CD4-positive, CD25-positive, alpha-beta regulatory T cell (primary cell): ENCODE measurements at places on chromosomes 4 and X. TPM values are rescaled to one million over a fixed set of nuclear protein-coding genes. Genes with fewer than 3 reads are reported as not detected.

KIAA1210 gene
- total RNA-seq: not detected

GAGE12H gene
- total RNA-seq: not detected

DNA sequence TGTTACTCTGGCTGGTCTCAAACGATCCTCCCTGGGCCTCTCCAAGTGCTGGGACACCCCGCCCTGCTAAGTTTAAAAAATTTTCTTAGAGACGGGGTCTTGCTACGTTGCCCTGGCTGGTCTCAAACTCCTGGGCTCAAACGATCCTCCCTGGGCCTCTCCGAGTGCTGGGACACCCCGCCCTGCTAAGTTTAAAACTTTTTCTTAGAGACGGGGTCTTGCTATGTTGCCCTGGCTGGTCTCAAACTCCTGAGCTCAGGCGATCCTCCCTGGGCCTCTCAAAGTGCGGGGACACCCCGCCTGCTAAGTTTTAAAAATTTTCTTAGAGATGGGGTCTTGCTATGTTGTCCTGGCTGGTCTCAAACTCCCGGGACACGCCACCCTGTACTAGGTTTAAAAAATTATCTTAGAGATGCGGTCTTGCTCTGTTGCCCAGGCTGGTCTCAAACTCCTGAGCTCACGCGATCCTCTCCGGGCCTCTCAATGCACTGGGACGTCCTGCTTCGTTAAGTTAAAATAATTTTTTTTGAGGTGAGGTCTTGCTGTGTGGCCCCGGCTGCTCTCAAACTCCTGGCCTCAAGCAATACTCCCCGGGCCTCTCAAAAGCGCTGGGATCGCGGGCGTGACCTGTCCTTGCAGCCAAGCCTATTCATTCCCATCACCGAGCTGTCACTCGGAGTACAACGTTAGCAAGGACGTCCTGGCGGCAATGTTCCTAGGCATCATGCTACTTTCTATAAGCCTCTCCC lies 1.1 kb downstream of the SLC25A6 start:
- DNase-seq: no peak

- DNase-seq: no peak
Observed at GRCh38 chr4:140351093-140352075, 22.1 kb upstream of the SCOC start.

DNA sequence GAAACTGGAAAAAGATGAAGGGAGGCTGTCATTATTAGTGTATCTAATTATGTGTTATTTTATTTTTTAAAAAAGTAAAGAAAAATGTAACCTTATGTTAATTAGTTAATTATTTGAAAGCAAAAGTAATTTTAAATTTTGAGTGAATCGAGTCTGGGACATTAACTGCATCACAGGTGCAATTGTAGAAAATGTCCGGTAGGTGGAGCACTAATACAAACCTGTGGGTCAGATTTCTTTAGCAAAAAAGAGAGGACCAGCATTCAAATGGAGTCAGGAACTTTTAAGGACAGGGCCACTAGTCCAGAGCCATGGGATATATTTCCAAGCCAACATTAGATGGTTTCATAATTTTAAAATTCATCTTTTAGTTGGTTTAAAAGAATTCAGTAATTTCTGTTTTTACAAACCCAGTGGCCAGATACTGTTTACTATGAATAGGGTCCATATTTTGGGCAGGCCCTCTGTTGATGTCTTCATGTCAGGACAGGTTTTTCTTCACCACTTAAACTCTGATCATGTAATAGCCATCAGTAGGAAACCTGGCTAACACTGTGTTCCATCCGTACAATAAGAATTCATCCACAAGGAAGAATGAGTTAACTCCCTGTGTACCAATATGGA lies 27.2 kb downstream of the BST1 start:
- peak; percentile 59 for DNase-seq
